ENCODE measurements at places on chromosomes 6 and 20.
A peak's percentile ranks its signal among the peaks of the same experiment; 100 is the strongest.

DNA sequence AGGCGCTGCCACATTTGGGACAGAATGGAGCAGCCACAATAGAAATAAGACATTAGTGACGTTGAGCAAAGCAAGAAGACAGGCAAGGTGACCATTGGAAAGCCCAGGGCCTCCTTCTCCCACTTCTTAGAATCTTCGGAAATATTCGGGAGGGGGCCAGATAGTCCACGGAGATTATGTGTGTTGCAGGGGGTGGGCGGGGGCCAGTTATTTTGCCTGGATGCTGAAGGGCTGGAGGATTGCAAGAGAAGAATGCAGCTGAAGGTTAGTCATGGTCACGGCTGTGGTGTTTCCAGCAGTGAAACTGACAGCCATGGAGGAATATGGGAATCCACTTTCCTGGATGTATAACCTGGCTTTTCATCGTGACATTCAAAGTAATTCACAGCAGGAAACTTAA, 88.6 kb downstream of the CDH26 start:
- DNase-seq = no peak

DNA sequence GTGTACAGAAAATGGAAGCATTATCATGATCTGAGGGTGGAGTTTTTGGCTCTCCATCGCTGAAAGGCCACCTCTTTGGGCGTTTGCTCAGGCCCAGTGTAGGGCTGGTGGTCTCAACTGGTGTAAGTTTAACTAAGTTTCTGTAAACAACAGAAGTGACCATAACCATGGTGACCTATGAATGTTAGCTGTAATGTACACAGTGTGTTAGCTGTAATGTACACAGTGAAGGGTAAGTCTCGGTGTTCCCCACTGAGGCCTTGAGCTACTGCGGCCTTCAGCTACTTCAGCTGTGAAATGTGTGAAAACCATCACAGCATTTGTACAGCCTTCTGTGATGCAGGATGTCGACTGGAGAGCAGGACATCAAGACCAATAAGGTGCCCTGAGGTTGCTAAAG, 185.2 kb downstream of the MYLK4 start:
- no peak for DNase-seq

DNA sequence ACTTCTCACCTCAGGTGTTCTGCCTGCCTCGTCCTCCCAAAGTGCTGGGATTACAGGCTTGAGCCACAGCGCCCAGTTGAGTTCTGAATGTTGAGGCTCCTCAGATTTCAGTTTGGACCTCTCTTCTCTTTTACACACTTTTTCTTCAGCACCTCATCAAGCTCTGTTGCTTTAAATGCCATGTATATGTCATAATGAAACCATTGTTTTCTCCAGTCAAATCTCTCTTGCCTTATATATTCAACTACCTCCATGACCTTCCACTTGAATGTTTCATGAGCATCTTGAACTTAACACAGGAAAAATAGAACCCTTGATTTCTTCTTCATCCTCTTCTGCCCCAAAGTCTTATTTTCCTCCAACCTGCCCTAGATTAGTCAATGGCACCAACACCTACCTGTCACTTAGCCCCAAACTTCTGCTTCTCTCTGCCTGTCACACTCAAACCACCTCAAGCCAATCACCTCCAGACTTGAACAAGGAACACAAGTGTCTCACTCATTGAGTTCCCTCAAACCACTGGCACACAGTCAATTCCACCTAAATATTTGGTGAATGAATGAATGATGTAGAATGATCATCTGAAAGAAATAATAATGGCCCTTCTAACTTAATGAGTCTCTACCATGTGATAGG, 161.0 kb upstream of the SGK1 start:
- no peak for DNase-seq

GRCh38 chr20:48360342-48360975, 467.3 kb downstream of the PREX1 start:
- DNase-seq = peak; percentile 59

DNA sequence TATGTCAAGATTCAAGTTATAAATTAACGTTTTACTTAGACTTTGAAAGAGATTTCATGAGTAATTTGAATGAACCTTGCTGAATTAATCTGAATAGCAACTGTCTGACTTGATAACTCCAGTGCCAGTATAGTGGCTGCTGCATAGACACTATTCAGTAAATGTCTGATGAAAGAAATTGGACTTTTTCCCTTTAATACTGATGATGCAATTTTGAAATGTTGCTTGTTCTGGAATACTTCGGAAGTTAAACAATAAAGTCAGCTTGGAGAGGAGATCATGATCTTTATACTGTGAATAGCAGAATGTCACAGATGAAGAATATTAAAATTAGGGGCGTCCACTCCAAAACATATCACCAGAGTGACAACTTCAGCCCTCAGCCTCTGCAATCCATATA, 3.6 kb upstream of the PGBD1 start:
- no peak for DNase-seq

- peak; percentile 87 for DNase-seq
Measured at GRCh38 chr6:44264154-44265006, 971 bp downstream of the NFKBIE start.
